Lower lobe of right lung (tissue), 2 donors: ENCODE measurements at places on chromosomes 5 and 9. TPM values are rescaled to one million over a fixed set of nuclear protein-coding genes. Genes with fewer than 3 reads are reported as not detected.

Gene SGCD
- total RNA-seq = 6.0 TPM

Gene PARP8
- 54.6 TPM for total RNA-seq

Gene CDHR2
- total RNA-seq = 0.62 TPM

Gene IFNA2
- total RNA-seq = not detected

Gene EGFL7
- total RNA-seq = 230 TPM

Gene BTNL9
- total RNA-seq = 125 TPM

Gene PCDH12
- 14.9 TPM for total RNA-seq

Gene ZDHHC11
- 28.7 TPM for total RNA-seq
